ENCODE measurements at places on chromosomes 2 and 18. TPM values are rescaled to one million over a fixed set of nuclear protein-coding genes. Genes with fewer than 3 reads are reported as not detected.

The FAP gene
- polyA plus RNA-seq, result 0.32 TPM

The CD207 gene
- polyA plus RNA-seq, result 0.39 TPM

DNA sequence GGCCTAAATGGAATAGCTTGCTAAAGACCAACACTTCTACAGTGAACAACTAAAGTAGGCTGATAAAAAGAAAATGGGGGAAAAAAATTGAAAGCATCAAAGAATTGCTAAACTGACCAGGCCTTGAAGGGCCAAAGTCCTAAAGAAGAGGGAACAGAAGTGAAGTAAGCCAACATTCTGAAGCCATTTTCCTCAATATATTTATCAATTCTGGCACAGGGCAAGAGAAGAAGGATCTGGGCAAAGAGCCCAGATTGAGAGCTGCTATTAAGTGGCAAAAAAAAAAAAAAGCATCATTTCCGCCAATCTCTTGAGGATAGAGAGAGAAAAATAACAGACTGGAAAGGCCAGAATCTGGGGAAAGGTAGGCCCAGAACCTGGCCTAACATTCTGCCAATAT, 25.7 kb downstream of the FANCL start:
- DNase-seq, result peak; percentile 59

The CLIP4 gene
- polyA plus RNA-seq, result 5.4 TPM

The SLC23A3 gene
- polyA plus RNA-seq, result not detected

Measured in brain (organoid and tissue), 16 donors.